ENCODE measurements at places on chromosomes 13 and 19.

DNA sequence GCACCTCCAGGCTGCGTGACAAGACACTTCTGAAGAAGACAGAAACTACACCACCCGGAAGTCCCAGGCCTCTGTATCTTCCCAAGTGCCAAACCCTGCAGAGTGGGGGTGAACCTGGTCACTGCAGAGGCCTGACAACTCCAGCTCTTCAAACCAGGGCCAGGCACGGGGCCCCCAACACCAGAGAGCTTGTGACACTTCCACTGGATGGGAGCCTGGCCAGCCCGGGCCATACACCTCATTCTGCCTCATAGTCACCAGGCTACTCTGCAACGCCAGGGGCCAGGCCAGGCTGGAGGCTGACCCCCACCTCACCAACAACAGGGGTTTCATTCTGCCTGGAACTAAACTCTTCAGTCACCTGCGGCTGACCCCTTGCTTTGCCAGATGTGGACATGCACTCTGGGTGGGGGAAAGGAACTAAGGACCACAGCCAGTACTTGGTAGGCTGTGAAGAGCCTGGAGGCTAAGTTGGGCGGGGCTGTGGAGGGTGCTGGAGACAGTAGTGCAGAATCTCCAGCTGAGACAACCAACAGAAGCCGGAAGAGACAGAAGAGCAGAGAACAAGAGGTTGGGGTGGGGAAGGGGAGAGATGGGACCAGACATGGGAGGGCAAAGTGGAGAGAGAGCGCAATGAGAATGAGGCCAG is 23.0 kb downstream of the TUBA3C start:
- no peak for DNase-seq

- no peak for DNase-seq
Measured at GRCh38 chr13:97313551-97314260, 91.6 kb downstream of the MBNL2 start.

DNA sequence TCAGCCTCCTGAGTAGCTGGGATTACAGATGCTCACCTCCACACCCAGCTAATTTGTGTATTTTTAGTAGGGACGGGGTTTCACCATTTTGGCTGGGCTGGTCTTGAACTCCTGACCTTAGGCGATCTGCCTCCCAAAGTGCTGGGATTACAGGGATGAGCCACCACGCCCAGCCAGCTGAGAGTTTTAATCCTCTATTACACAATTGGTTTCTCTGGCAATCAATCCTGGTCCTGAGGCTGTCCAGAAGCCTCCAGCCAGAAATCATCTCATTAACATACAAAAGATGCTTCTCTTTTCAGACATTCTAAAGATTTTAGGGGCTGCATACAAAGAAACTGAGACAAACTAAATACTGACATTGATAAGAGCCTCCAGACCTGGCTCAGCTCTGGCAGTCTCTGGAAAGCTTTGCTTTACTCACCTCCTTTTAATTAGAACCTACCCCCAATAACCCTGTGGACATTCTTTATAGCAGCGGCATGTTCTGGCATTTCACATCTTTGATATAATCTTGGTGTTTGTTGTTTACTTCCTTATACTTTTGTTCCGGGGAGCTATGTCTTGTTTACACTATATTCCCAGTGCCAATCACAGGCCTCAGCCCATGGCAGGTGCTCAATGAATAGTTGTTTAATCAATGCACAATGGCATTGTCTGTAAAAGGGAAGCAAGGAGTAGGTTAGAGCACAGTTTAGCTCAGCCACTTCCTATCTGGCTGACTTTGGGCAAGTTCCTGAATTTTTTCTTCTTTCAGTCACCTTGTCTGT is 4.1 kb upstream of the ZNF724 start:
- DNase-seq = no peak

DNA sequence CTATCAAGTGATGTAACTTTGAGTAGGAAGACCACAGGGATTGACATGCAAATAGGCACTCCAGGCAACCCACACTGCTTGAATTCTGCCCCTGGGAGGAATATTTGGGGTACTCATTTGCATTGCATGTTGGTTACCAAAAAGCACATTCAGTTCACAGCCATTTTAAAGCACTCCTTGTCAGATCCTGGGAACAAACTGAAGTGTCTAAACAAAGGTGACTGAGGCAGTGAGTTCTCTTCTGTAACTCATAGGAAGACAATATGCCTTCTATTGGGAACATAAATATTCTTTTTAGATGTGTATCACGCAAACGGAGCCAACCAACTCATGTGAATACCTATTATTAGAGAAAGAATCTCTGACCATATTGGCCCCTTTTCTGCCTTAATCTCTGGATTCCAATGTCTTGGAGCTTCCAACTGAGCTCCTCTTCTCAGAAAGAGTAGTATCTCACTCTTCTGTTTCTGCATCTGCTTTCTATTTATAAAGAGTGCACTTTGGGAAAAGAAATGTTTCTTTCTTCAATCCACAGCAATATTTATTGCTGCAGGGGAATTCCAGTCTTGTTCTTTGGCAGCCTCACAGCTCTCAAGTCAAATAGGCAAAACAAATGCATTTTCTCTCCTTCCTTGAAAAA is 125.7 kb upstream of the NBEA start:
- no peak for DNase-seq

GRCh38 chr19:35715981-35716800 is 1.6 kb upstream of the KMT2B start:
- no peak for DNase-seq

GRCh38 chr13:23557043-23557442 is 13.2 kb upstream of the TNFRSF19 start:
- no peak for DNase-seq

DNA sequence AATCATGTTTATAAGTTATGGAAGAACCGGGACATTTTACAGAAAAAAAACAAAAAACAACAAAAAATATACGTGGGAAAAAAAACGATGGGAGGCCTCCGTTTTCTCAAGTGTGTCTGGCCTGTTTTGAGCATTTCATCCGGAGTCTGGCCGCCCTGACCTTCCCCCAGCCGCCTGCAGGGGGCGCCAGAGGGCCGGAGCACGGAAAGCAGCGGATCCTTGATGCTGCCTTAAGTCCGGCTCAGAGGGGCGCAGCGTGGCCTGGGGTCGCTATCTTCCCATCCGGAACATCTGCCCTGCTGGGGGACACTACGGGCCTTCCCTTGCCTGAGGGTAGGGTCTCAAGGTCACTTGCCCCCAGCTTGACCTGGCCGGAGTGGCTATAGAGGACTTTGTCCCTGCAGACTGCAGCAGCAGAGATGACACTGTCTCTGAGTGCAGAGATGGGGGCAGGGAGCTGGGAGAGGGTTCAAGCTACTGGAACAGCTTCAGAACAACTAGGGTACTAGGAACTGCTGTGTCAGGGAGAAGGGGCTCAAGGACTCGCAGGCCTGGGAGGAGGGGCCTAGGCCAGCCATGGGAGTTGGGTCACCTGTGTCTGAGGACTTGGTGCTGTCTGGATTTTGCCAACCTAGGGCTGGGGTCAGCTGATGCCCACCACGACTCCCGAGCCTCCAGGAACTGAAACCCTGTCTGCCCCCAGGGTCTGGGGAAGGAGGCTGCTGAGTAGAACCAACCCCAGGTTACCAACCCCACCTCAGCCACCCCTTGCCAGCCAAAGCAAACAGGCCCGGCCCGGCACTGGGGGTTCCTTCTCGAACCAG is 1.8 kb upstream of the APOE start:
- DNase-seq = peak; percentile 78

DNA sequence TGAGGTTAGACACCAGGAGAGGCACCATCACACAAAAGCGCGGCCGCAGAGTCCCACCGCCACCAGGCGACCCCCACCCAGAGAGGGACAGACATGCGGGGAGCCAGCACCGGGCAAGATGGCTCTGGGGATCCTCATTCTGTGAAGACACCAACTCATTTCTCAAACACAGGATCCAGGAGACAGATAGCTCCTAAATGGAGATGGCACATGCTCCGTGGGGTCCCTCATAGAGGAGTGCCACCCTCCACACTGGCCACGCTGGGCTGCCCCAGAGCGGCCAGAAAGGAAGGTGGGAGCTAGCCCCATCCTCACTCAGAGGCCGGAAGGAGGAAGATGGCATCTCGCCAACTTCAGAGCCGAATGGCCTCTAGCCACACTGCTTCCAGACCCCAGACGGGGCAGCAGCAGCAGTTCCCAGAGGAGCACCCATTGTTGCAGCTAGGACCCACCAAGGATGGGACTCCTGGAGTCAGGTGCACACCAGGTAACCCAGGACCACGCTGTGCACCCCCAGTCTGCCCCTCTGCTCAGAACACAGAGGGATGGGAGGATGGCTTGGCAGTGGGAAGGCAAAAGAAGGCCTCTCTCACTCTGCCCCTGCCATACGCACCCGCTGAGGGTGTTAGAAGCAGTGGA is 78.6 kb downstream of the ZIC5 start:
- DNase-seq = no peak

GRCh38 chr13:73250061-73250460 is 191.3 kb downstream of the KLF5 start:
- no peak for DNase-seq

- peak; percentile 73 for DNase-seq
Measured at GRCh38 chr19:18865973-18866799, 29.8 kb downstream of the CERS1 start.

GRCh38 chr13:85363504-85363903 is 435.7 kb downstream of the SLITRK6 start:
- DNase-seq = no peak

DNA sequence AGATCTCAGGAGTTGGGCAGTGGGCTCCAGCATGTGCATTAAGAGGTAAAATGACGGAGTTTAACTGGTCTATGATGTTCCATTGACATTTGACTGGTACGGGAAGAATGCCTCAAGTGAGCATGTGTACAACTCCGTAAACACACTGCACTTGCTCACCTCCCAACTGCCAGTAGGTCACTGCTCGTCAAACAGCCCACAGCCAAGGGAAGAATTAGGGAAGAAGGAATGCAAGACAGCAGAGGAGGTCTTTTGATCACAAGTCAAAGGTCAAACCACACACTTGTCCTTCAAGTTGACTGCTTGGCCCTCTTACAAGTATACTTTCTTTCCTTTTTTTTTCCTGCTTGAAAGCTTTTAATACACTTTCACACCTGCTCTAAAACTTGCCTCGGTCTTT is 236.7 kb downstream of the B3GLCT start:
- no peak for DNase-seq

DNA sequence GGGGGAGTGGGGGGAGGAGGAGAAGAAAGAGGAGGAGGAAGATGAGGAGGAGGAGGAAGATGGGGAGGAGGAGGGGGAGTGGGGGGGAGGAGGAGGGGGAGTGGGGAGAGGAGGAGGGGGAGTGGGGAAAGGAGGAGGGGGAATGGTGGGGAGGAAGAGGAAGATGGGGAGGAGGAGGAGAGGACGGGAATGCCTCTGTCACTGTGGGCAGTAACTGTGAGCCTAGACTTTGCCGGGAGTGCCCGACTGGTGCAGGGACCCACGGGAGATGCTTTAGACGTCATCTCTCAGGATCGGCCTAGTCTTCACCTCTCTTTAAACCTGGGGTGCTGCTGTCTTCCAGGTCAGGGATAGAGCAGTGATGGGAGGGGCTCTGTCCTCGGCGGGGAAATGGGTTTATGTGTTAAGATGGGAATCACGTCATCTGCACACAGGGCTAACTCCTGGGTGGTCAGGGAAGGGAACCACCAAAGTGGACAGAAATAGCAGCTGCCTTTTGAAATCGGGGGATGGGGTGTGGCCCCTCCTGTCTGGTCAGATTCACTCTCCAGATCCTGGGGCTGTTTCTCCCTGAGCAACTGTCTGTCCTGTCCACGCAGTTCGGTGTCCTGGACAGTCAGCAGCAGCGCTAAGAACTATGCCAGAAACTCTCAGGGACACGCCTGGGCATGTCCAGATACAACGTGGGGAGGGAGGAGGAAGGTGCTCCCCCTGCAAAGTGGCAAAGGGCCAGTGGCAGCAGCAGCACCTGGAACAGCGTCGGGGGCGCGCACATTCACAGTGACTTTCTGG is 26.9 kb downstream of the GAS6 start:
- peak; percentile 6 for DNase-seq

GRCh38 chr13:34738254-34738992 is 203.6 kb upstream of the NBEA start:
- no peak for DNase-seq

DNA sequence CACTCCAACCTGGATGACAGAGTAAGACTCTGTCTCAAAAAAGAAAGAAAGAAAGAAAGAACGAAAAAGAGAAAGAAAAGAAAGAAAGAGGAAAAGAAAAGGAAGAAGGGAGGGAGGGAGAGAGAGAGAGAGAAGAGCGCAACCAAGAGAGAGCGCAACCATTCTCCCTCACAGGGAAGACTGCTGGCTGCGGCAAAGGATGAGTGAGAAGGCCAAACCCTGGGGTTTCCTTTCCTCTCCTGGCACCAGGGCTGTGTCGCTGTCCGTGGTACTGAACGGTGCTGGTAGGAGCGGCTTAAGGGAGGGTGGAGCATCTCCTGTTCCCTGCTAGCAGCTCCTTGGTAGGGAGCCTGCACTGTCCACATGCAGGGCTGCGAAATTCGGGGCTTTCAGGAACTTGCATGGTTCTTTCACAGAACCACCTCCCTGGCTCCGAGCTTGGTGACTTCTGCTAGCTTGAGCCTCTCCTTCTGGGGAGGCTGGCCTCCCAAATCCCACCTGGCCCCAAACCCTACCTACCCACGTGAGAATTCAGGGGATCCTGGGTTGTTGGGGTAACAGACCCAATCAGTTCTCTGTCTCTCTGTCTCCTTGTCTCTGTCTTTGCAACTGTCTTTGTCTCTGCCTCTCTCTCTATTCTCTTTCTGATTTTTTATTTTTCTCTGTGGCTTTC is 51.1 kb upstream of the ZNRF4 start:
- peak; percentile 15 for DNase-seq

DNA sequence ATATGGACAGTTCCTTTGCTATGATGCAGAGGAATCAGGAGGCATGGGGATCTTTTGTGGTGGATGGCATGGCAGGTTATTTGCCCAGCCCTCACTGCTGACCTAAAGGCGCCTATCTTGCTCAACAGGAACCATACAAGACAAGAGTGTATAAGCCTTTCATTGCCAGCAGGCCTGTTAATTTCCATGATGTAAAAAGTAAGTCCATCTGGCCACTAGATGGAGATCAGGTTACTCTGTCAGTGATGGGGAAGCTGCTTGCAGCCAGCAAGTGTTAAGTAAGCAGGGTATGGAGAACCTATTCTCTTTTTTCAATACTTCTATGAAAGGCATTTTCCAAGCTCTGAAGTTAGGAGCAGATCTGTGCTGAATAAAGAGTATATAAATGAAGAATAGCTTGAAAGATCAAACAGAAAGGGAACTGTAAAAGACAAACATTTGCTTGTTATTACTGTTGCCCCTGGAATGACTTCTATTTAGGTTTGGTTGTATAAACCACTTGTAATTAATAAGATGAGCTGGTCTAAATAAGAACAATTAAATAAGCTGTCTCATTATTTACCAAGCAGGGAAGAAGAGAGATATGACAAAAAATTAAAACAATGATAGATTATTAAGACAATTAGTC is 210.9 kb downstream of the RGCC start:
- peak; percentile 76 for DNase-seq

DNA sequence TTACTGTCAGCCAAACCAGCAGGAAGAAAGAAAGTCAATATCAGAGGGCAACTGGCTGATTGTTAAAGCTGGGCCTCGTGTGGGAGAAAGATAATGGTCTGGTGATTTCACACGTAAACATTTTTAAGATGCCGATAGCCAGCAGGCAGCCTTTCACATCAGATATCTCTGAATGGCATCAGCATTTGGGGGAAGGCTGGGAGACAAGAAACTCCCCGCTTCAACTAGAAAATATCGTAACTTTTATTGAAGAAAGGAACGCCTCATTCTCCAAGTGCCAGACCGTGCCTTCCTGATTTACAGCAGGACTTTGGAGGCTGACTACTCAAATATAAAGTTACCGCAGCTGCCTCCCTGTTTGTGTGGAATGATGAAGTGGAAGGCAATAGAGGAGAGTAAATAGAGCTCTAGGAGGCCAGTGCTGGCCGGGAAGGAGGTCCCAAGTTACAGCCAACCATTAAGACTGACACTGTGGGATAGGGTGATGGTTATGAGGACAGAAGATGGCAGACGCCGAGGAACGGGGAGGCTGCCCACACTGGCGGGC is 284.3 kb upstream of the MAB21L1 start:
- no peak for DNase-seq

All from hematopoietic multipotent progenitor cell treated with erythropoietin and hydrocortisone succinate and interleukin-3 and kit ligand, for 15 days (in vitro differentiated cells).